T-helper 17 cell (primary cell): ENCODE measurements at places on chromosomes 5 and 9. TPM values are rescaled to one million over a fixed set of nuclear protein-coding genes. Genes with fewer than 3 reads are reported as not detected.
A peak's percentile ranks its signal among the peaks of the same experiment; 100 is the strongest.

CDH9 gene
- total RNA-seq = not detected

HTR1A gene
- total RNA-seq = not detected

GRCh38 chr5:143870362-143870761, 58.4 kb downstream of the HMHB1 start:
- H3K27me3 ChIP-seq = no peaks in the 10 kb centered on the region
- H3K36me3 ChIP-seq = no peaks in the 10 kb centered on the region
- H3K4me3 ChIP-seq = no peak overlapping the region
- DNase-seq = no peak
- H3K27ac ChIP-seq = no peak overlapping the region

HTR4 gene
- not detected for total RNA-seq

DNA sequence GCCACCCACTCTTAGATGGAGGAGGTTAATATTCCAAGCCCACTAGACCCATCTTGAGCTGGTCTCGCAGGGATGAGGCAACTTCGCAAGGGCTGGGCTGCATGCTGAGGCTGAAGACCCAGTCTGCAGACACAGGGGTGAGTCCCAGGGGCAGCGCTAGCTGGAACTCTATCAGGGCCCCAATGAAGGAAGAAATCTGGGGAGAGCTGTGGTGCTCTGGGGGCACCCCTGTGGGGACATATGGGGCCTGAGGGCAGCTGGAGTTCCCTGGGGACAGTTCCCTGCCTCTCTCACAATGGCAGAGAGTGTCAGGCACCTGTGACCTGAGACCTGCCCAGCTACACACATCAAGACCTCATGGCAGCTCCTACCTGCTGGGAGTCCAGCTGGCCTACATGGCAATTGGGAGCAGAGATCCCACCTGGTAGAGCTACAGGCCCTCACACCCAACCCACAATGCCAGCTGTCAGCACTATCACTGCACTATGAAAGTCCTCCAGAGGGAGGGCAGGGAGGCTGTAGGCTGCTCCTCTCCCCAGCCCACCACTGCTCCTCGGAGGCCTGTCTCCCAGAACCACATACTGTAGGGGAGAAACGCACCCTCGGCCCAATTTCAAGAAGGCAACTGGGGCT, 202.2 kb downstream of the GABBR2 start:
- H3K36me3 ChIP-seq = peaks cover 2% of the 10 kb centered on the region
- DNase-seq = no peak
- no peak overlapping the region for H3K4me3 ChIP-seq
- no peak overlapping the region for H3K27ac ChIP-seq

GRCh38 chr9:82923912-82924605, 138.9 kb downstream of the RASEF start:
- H3K27me3 ChIP-seq = no peaks in the 10 kb centered on the region
- H3K4me1 ChIP-seq = no peaks in the 10 kb centered on the region
- DNase-seq = no peak
- H3K36me3 ChIP-seq = no peaks in the 10 kb centered on the region
- no peak overlapping the region for H3K27ac ChIP-seq
- H3K4me3 ChIP-seq = no peak overlapping the region

SPINK5 gene
- total RNA-seq = not detected

GARIN3 gene
- total RNA-seq = not detected

- no peak overlapping the region for H3K4me3 ChIP-seq
- H3K4me1 ChIP-seq = no peaks in the 10 kb centered on the region
- H3K27me3 ChIP-seq = peaks cover 21% of the 10 kb centered on the region
- no peaks in the 10 kb centered on the region for H3K36me3 ChIP-seq
- no peak overlapping the region for H3K27ac ChIP-seq
- no peak for DNase-seq
Observed at GRCh38 chr5:109451146-109451545, 41.4 kb upstream of the PJA2 start.

DNA sequence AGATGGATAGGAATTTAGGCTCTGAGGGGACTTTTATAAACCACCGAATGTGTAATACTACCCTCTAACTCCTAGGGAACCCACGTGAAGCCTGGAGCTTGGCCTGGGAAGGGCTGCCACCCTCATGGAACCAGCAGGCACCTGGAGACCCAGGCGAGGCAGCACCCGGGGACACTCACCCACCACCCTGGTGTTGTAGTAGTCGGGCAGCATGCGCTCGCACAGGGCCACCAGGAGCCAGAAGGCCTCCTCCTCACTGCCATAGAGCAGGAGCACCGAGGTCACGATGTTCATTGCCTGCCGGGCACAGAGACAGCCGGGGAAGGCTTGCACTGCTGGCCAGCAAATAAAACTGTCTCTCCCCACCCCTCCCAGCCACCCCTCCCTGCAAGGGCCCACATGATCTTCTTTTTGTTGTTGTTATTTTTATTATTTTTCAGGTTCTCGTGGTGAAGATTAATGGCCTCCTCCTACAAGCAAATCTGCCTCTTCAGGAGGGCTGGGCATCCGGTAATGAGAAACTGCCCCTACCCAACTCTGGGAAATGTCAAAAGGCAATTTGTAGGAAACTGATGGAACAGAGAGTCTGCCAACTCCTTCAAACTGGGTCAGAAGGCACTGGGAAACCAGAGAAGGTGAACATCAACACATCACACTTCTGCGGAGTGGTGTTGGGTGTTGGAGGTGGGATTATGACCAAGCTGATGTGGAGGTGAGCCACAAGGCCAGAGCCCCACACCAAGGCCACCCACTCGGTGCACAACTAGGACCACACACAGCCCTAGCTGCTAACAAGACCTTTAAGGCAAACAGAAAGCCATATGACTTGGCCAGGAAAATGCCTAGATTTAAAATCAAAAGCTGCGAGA, 17.4 kb upstream of the MRNIP start:
- no peak for DNase-seq
- no peak overlapping the region for H3K4me3 ChIP-seq
- peaks cover 5% of the 10 kb centered on the region for H3K4me1 ChIP-seq
- H3K27me3 ChIP-seq = no peaks in the 10 kb centered on the region

THBS4 gene
- 0.21 TPM for total RNA-seq

LAMC3 gene
- 0.50 TPM for total RNA-seq

GRCh38 chr5:154199263-154199662, 8.7 kb downstream of the GALNT10 start:
- H3K4me3 ChIP-seq = peak overlapping the region; percentile 57
- H3K4me1 ChIP-seq = peaks cover 66% of the 10 kb centered on the region
- H3K27me3 ChIP-seq = no peaks in the 10 kb centered on the region
- H3K27ac ChIP-seq = peak overlapping the region; percentile 93

GRCh38 chr5:181189962-181190710, 14.9 kb downstream of the TRIM7 start:
- peaks cover 2% of the 10 kb centered on the region for H3K36me3 ChIP-seq
- no peak for DNase-seq
- H3K4me1 ChIP-seq = peaks cover 45% of the 10 kb centered on the region

DNA sequence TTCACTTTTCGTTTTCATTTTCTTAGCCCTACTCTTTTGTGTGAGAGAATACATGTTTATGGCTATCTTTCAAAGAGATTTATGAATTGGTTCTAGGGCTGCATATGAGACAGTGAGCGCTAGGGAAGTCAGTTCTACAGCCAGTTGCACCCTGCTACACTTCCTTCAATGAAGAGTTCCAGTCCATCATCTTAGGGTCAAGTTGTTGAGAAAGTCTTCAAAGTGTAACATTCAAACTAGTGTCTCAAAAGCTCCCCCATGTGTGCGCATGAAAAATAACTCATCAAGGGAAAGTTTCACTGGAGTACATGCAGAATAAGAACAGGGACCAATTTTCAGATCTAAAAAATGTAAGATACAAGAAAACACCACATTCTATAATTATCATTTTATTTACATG, 317.2 kb downstream of the DEPDC1B start:
- H3K4me3 ChIP-seq = no peak overlapping the region
- no peaks in the 10 kb centered on the region for H3K36me3 ChIP-seq
- no peak for DNase-seq
- no peak overlapping the region for H3K27ac ChIP-seq
- H3K27me3 ChIP-seq = no peaks in the 10 kb centered on the region
- no peaks in the 10 kb centered on the region for H3K4me1 ChIP-seq

DNAH5 gene
- total RNA-seq = not detected

DNA sequence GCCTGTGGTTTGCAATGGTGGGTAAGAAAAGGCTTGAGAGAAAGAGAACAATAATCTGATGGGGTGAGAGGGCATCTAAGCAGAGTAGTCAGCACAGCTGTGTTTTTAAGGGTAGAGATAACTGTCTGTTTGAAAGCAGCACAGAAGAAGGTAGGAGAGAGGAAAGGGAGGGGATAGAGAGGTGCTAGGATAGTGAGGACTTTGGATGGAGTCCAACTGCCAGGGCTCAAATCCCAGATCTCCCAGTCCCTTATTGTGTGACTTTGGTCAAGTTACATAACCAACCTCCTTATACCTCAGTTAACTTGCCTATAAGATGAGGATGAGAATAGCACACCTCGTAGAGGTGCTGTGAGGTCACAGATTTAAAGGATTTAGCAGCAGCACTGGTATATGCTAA, 55.6 kb downstream of the GPR21 start:
- peaks cover 6% of the 10 kb centered on the region for H3K36me3 ChIP-seq
- no peak overlapping the region for H3K4me3 ChIP-seq
- DNase-seq = no peak
- H3K4me1 ChIP-seq = peaks cover 10% of the 10 kb centered on the region
- H3K27ac ChIP-seq = peak overlapping the region; percentile 78
- H3K27me3 ChIP-seq = no peaks in the 10 kb centered on the region
